Cerebellum (tissue), 4 donors: ENCODE measurements at places on chromosomes 7 and 10.

- peak; percentile 21 for DNase-seq
Observed at GRCh38 chr10:119104654-119105015, 722 bp downstream of the DENND10 start.

- no peak for DNase-seq
Observed at GRCh38 chr7:75814407-75814947, 871 bp upstream of the CCL24 start.

GRCh38 chr10:113126229-113127201 lies 176.5 kb downstream of the TCF7L2 start:
- DNase-seq = peak; percentile 41

GRCh38 chr7:29453021-29453420 lies 110.6 kb upstream of the PRR15 start:
- DNase-seq = no peak

GRCh38 chr10:3312403-3312940 lies 139.9 kb upstream of the PITRM1 start:
- no peak for DNase-seq

- DNase-seq = no peak
Observed at GRCh38 chr7:106916679-106917078, 51.6 kb downstream of the PIK3CG start.

DNA sequence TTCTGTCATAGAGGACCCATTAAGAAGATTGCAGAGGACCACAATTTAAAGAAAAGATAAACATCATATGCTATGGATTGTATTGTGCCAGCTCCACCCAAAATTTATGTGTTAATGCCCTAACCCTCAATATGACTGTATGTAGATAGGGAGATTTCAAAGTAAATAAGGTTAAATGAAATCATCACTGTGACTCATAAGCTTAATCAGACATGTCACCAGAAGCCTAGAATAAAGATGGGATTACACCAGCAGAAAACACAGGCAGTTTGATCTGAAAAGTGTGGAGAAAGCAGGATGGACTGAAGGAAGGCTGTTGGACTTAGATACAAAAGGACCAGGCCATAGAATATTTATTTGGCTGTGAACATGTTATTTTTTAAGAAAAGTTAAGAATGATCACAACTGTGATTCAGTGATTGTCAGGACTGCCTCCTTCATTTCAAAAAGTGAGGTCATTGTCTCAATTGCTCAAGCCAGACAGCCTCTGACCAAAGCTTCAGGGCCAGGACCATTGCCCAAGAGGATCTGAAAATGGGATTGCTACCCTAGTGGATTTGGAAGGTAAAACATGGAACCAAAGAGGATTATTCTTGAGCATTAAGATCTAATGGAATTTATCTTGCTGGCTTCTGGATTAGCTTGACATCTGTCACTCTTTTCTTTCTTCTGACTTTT lies 270.8 kb upstream of the POM121L12 start:
- DNase-seq = no peak

- DNase-seq = no peak
Observed at GRCh38 chr10:78165617-78166016, 132.0 kb downstream of the RPS24 start.

DNA sequence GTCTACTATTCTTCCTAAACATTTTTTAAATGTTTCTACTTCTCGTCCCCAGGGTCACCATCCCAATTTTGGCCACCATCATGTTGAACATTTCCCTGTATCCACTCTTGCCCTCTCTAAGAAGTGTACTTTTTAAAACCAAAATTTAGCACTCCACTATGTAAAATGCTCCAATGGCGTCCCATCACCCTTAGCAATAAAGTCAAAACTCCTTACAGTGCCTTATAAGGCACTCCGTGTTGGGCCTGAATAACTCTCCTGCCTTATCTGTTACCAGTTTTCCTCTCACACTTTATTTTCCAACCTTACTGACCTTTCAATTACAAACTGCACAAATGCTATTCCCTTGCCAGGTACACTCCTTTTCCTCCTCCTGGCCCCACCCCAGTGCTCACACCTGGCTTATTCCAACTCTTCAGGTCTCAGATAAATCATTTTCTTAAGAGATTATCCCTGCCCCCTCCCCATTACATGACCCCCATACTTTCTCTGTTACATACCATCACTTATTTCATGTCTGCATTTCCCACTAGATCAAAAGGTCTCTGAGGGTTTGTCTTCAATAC lies 1.3 kb downstream of the TMEM168 start:
- DNase-seq = no peak

- DNase-seq = no peak
Observed at GRCh38 chr10:69073026-69073425, 14.9 kb upstream of the SRGN start.

GRCh38 chr10:34341473-34341872 lies 473.6 kb downstream of the PARD3 start:
- no peak for DNase-seq

GRCh38 chr7:63067897-63068585 lies 930.6 kb upstream of the ZNF722 start:
- no peak for DNase-seq

GRCh38 chr10:126247446-126247975 lies 140.8 kb downstream of the ADAM12 start:
- no peak for DNase-seq

GRCh38 chr10:24415455-24416125 lies 206.7 kb downstream of the KIAA1217 start:
- no peak for DNase-seq

DNA sequence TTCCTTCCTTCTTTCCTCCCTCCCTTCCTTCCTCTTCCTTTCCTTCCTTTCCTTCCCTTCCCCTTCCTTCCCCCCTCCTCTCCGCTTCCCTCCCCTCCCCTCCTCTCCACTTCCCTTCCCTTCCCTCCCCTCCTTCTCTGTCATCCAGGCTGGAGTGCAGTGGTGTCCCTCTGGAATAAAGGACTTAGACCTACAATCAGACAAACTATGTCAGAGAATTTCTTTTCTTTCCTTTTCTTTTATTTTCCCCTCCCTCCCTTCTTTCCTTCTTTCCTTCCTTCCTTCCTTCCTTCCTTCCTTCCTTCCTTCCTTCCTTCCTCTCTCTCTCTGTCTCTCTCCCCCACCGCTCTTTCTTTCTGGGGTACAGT lies 242.2 kb downstream of the GATA3 start:
- DNase-seq = no peak

GRCh38 chr10:36345807-36346206 lies 703.7 kb upstream of the FZD8 start:
- no peak for DNase-seq

GRCh38 chr10:59672150-59672875 lies 37.3 kb downstream of the SLC16A9 start:
- DNase-seq = no peak

- DNase-seq = no peak
Observed at GRCh38 chr7:20958572-20958971, 171.9 kb upstream of the SP8 start.

- DNase-seq = no peak
Observed at GRCh38 chr10:12051241-12051640, 8.6 kb upstream of the UPF2 start.

GRCh38 chr7:23333671-23334246 lies 34.6 kb downstream of the MALSU1 start:
- DNase-seq = no peak

GRCh38 chr10:61812052-61812721 lies 89.3 kb upstream of the ARID5B start:
- DNase-seq = no peak

DNA sequence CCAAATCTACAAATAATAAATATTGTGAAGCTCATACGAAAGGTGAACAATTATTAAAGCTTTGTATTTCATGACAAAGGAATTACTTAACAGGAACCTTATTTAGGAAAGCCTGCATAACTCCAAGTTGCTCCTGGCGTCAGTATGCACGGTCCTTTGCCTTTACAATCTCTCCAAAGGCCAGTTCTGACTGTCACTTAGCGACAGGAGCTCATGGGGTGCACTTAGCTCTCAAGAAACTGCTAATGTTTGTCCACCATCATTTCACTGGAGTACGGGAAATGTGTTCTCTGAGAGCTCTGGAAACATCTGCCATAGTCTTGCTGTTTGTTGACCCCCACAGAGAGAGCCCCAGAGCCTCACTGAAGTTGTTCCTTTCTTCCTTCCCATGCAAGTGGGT lies 781.5 kb upstream of the POM121L12 start:
- no peak for DNase-seq

- DNase-seq = no peak
Observed at GRCh38 chr10:47031901-47032465, 120.8 kb downstream of the PTPN20 start.

DNA sequence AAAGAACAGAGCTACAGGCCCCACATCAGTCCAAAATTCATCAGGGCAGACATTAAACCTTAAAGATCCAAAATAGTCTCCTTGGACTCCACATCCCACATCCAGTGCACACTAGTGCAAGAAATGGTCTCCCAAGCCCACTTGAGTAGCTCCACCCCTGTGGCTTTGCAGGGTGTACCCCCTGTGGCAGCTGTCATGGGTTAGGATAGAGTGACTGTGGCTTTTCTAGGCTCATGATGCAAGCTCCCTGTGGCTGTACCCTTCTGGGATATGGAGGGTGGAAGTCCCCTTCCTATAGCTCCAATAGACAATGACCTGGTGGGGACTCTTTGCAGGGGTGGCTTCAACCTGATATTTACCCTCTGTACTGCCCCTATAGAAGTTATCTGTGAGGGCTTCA lies 128.8 kb upstream of the DKK1 start:
- DNase-seq = no peak

GRCh38 chr10:25615926-25616325 lies 318.1 kb upstream of the MYO3A start:
- no peak for DNase-seq

DNA sequence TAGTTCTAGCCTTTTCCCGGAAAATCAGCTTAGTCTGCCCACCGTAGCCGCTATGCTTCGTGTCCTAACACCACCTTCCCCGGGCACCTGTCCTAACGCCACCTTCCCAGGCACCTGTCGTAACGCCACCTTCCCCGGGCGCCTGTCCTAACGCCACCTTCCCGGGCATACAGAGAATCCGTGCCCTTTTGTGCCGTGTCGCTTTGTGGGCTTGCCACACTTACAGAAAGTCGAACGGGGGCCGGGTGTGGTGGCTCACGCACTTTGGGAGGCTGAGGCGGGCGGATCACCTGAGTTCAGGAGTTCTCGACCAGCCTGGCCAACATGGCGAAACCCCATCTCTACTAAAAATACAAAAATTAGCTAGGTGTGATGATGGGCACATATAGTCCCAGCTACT lies 73.6 kb upstream of the DNAJB6 start:
- DNase-seq = no peak

DNA sequence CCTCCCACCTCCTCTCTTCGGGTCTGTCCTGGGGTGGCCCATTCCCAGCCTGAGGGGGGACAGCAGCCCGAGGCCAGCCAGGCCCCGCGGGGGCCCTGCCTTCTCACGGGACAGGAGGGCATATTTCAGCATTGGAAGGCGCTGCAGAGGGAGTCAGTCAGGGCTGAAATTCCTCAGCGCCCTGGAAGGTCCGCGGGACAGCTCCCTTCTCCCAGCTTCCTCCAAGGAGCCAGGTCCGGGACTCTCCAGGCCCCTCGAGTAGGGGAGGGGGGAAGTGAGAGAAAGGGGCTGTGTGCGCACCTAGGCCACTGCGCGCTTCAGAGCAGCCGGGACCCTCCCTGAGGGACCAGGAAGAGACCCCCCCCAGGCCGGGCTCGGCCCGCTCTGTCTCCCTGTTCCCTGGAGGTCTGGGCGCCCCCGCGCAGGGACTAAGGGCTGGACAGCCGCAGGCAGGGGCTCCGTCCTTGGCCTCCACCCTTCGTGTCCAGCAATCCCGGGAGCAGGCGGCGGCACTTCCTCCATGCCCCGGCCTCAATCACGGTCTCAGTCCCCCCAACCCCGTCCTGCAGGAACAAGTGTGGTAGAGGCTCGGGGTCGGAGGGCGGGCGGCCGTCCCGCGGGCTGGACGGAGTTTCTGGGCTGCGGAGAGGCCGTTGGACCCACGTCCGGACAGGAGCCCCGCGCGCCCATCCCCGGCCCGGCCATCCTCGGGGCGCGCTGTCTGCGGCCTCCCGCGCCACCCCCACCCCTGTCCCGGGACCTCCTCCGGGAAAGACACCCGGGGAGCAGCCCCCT lies 6.0 kb upstream of the ELFN1 start:
- no peak for DNase-seq

- DNase-seq = no peak
Observed at GRCh38 chr7:39892361-39892760, 57.7 kb upstream of the CDK13 start.

DNA sequence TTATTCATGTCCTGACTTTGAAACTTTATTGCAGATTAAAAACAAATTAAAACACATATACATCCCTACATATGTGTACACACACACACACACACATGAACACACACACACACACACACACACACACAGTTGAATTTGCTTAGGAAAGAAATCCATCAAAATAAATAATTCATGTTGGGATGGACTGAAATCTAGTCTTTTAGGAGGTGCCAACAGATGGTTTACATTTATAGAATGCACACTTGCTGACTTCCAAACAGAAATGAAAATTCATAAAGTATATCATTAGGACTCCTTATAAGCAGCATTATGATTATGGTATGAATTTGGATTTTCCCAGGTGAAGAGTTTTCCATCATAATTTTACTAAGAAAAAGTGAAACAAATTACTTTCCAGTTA lies 270.5 kb upstream of the ETV1 start:
- no peak for DNase-seq

- no peak for DNase-seq
Observed at GRCh38 chr10:60517805-60518204, 128.1 kb upstream of the ANK3 start.

DNA sequence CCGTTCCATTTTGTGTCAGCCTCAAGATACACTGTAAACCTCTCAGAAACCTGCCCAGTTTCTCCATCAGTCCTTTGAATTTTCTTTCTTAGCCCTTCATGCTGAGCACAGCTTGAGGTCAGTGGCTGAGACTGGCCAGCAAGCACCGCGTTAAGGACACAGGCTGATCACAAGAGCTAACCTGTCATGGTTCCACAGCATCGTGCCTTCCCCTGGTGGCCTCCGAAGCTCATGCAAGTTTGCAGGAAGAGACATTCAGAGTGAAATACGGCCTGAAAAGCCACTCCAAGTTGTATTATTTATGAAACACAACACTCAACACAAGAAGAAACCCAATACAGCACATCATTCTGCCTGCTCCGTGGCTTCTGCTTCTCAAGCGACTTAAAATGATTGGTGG lies 57.0 kb upstream of the PFKP start:
- DNase-seq = no peak

DNA sequence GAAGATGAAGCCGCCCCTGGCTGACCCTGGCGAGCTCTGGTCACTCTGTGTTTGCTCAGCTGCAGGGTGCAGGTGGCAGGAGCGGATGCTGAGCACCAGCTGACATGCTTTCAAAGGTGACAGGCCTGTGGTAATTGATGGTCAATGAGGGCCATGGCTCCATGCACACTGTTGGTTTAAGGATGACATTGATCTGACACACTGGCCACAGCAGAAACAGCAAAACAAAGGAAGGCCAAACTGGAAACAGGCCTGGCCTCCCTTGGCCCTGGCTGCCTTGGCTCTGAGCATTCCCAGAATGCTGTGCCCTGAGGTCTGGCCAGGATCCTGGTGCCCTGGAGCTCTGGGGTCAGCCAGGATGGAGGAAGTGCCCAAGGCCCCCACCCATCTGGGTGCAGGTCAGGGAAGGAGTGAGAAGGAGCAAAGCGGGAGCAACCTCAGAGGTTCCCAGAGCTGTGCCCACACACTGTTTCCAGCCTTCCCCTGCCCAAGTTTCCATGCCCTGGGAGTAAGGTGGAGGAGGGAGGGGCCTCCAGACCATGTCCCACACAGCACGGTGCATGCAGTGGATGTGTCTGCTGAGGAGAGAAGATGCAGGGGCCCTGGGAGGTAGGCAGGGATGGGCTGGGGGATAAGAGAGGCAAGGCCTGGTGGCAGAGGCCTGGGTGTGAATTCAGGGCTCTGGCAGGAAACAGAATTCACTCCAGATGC lies 302.2 kb downstream of the RPS24 start:
- no peak for DNase-seq
